Posterior vena cava (tissue), 2 donors: ENCODE measurements at places on chromosomes 12 and 14. TPM values are rescaled to one million over a fixed set of nuclear protein-coding genes. Genes with fewer than 3 reads are reported as not detected.

DNA sequence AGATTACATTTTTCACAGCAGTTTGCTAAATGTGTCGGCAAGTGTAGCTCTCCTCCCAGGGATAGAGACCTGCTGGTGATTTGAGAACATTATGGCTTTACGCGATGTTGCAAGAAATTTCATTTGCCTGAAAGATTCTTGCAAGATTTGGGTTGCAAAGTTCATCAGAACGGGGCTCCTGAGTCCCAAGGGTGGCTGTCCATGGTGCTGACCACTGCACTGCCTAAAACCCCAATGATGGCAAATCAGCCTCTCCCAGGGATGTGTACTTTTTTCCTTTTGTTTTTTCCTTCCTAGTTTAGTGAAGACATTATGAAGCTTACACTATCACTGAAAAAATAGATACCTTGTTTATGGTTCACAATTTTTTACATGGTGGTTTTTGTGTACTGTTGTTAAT is 85.4 kb downstream of the WSCD2 start:
- DNase-seq, result no peak

DNA sequence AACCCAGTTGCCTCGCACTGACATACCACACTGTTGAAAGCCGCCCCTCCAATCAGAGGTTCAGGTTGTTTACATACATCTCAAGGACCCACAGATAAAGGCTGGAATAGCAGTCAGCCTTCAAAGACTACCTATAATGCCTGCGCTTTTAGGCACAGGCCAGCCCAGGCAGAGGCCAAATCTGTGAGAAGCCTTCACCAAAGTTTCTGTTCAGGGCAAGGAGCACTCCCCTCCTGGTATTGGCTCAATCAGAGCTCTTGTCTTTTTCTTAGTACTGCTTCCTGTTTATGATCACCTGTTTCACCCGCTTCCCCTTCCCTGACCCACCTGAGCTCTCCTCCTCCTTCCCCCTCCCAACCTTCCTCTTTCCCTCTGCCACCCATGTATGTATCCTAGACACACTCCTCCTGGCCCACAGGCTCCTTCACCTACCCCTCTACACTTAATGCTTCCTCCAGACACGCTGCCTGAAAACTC is 34.8 kb downstream of the DUSP16 start:
- DNase-seq, result no peak

- DNase-seq, result no peak
These were observed 355.2 kb downstream of the BMP4 start for GRCh38 chr14:53601409-53601808.

- DNase-seq, result no peak
These were observed 75.5 kb upstream of the CAND1 start for GRCh38 chr12:67193704-67194103.

- DNase-seq, result no peak
These were observed 33.1 kb upstream of the OASL start for GRCh38 chr12:121072147-121072546.

DNA sequence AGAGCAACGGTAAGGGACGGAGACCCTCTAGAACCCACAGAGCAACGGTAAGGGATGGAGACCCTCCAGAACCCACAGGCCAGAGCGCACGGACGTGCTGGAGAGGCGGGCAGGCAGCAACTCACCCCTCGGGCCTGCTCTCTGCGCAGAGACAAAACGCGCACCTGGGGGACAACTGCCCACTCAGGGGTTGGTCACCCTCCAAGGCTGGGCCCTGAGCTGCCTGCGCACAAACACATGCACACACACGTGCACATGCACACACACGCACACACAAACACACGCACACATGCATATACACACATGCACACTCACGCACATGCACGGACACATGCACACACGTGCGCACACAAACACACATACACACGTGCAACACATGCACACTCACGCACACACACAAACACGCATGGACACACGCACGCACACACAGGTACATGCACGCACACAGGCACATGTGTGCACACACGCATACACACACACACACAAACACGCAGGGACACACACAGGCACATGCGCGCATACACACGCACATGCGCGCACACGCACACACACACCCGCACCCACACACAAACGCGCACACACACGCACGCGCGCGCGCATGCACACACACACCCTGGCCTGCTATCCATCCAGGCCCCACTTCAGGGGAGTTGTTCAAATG is 88.3 kb downstream of the NCOR2 start:
- DNase-seq, result no peak

DNA sequence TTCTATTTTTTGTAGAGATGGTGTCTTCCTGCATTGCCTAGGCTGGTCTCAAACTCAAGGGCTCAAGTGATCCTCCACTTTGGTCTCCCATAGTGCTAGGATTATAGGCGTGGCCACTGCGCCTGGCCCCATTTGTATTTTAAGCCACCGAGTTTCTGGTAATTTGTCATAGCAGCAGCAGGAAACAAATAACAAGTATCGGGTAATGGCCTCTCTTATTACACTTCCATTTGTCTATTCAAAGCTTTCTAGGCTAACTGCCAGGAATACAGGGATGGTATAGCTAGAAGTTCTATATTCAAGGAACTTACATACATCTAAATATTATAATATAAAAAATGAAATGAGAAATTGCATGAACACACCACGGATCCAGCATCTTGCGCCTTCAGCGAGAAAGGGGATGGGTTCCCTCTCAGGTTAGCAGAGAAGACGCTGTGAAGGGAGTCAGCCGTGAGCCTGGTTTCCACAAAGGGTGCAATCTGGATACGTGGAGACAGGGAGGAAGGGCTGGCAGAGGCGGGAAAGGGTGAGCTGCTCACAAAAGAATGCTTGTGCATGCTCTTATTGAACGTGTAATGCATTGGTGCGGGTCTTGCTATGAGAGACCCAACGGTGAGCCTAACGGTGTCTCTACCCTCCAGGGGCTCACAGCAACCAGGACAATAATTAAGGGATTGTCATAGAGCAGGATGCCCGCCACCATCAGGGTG is 9.5 kb downstream of the BDKRB1 start:
- no peak for DNase-seq

DNA sequence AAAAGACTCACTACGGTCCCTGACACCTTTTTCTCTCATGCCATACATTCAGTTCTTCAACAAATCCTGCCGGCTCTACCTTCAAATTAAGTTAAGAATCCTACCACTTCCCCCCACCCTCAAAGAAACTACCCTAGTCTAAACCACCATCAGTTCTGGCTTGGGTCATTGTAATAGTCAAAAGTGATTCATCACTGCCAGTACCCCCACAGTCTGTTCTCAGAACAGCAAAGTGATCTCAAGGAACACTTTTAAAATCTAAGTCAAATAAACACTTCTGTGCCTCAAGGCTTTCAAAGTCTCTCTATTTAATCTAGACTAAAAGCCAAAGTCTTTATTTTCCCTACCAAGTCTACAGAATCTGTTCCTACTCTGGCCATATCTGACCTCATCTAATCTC is 12.0 kb upstream of the FAM234B start:
- DNase-seq, result no peak

Gene MYF5
- not detected for total RNA-seq

DNA sequence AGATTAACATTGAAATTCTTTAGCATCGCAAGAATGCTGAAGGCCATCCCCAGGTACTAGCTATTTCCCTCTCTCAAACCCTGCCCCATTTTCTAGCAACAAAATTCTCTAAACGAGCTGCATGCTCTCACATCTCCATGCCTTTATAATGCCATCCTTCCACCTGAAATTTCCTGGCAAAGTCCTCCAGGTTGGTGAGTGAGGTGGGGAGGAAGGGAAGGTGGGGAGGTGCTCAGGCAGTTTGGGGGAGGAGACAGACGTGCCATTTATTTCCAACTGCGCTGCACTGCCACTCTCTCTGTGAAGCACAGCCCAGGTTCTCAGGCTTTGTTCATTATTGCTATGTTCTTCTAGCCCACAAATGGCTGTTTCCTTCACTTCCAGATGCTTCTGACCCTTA is 208.4 kb downstream of the PAWR start:
- no peak for DNase-seq

DNA sequence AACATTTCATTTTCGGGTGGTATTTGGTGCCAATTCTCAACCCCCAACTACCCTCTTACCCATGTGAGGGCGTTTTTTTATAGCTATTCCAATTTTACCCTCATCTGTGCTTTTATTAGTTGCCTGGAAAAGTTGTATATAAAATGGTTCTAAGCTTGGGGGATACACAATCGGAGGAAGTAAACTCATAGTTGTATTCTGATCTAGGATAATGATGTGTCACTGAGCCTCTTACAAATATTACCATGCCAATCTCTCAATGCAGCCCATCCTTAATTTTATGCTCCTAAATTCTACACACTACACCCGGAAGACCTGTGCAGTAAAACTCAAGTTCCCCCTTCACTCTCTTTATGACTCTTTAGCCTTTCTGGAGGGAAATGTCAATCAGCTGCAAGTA is 1206.5 kb upstream of the FLRT2 start:
- DNase-seq, result no peak
